ENCODE measurements at places on chromosomes 2 and 18.

GRCh38 chr18:63505566-63506335, 29.0 kb downstream of the SERPINB5 start:
- DNase-seq, result no peak

DNA sequence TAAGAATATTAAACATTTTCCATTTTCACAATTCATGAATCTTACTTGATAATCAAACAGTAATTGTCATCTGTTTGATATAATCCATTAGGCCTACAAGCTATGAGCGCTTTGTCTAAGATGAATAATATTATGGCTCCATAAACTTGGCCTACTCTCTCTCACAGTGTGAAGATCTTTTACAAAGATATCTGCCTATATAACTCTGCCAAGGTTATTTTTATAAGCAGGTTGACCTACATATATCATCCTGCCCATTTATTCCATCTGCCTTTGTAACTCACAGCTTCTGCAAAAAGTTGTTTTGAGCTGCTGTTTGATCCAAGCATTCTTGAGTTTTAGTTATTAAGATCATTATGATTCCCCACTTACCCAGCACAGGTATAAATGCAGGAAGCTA, 158.3 kb downstream of the PDE11A start:
- DNase-seq, result no peak

DNA sequence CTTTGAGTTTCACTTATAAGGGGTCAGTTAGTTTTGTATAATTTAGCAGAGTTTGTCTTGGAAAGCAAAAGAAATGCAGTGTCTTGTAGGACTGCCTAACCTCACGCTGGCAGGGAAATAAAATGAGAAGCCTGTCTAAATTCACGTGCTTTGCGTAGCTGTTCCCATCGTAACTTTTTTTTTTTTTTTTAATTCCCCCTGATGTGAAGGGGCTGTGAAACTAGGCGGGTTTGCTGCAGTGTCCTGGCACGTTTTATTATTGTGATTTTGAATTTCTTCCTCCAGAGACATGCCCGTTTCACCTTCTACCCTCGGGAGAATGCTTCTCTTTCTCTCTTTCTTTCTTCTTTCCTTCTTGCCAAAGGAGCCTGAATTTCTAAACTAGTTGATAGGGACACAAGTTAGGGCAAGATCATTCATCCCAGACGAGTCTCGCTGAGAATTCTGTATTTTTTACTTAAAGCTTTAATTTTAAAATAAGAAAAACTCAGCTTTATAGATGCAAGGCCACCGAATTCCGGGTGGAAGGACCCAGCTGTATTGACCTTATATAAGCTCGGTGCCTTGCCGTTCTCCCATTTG, 2.3 kb downstream of the MEIS1 start:
- DNase-seq, result no peak

DNA sequence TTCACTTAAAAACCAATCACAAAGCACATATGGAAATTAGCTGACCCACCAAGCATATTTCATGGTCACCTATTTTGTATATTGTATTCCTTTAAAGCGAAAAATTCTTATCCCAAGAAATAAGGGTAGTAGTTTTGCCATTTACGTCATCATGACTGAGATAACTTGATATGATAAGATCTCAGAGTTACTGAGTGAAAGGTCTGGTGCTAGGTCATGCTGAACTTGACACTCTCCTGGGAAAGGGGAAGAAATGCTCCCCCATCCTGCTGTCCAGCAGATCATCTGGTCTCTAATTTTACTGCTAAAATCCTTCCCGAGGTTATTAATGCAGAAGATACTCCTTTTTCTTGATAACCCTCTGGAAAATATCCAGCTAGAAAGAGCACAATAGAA, 78.3 kb downstream of the BCL2 start:
- no peak for DNase-seq

DNA sequence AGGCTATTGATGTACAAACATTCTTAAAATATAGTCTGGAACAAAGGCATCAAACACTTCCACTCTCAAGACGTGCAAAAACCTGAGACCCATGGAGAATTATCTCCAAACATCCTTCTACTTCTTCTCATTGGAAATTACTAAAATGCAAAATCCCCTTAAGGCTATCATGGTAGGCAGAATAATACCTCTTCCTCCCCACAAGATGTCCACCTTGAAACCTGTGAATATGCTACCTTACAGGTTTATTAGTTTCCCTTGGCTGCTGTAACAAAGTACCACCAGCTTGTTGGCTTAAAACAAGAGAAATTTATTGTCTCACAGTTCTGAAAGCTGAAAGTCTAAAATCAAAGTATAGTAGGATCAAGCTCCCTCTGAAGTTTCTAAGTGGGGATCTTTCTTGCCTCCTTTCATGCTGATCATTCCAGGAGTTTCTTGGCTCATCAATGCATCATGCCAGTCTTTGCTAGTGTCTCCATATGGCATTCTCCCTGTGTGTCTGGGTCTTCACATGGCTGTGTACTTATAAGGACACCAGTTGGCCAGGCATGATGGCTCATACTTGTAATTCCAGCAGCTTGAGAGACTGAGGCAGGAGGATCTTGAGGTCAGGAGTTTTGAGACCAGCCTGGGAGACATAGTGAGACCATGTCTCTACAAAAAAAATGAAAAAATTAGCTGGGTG, 163.7 kb upstream of the NCK2 start:
- DNase-seq, result no peak

DNA sequence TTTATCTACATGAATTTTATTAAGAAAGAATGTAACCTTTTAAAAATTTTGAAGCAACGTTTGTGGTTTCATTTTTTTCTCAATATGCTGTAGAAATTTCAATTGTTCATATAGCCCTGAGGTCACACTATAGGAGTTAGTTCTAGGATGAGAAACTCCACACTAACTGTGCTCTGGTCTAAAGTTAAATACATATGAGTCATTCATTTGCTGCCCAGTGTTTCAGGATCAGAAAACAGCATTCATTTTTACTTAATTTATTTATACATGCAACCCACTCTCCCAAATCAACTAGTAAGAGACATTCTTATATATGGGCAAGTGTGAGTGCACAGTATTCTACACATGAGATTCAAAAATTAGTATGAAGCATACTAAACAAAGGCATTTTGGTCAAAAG, 137.9 kb downstream of the DOCK10 start:
- DNase-seq, result no peak
